Activated naive CD8-positive, alpha-beta T cell treated with anti-CD3 and anti-CD28 coated beads for 36 hours (primary cell): ENCODE measurements at places on chromosomes 5 and 9.

GRCh38 chr5:59275510-59276324, 617.8 kb downstream of the PDE4D start:
- no peak for DNase-seq

- DNase-seq, result no peak
These were observed 20.2 kb downstream of the PBX3 start for GRCh38 chr9:125767349-125767748.

- DNase-seq, result no peak
These were observed 129.1 kb downstream of the MACROH2A1 start for GRCh38 chr5:135269931-135270421.

- DNase-seq, result no peak
These were observed 73.5 kb downstream of the PAX5 start for GRCh38 chr9:36960575-36960955.

GRCh38 chr5:74040065-74040551, 414.1 kb downstream of the ARHGEF28 start:
- no peak for DNase-seq

GRCh38 chr9:96163712-96164111, 138.3 kb downstream of the HSD17B3 start:
- DNase-seq, result no peak

GRCh38 chr9:78713614-78714405, 416.9 kb downstream of the PSAT1 start:
- DNase-seq, result no peak
